Natural killer cell (primary cell): ENCODE measurements at places on chromosomes 2 and 18. TPM values are rescaled to one million over a fixed set of nuclear protein-coding genes. Genes with fewer than 3 reads are reported as not detected.

DNA sequence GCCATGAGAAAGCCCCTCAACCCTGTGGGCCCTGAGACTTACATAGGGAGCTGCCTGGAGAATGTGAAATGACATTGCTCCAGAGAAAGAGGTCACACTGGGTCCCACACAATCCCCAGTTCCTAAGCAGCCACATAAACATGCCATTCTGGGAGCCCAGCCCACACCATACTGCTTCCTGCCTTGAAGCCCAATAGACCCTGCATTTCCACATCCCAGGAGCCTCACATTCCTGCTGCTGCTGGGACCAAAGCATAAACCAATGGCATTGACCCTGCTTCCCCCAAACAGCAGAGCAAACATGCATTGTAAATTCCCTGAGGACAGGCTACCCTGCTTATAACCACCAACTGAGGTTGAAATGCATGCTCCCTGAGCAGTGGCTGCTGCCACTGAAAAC lies 1117.6 kb upstream of the SLC39A10 start:
- no peak for DNase-seq

DNA sequence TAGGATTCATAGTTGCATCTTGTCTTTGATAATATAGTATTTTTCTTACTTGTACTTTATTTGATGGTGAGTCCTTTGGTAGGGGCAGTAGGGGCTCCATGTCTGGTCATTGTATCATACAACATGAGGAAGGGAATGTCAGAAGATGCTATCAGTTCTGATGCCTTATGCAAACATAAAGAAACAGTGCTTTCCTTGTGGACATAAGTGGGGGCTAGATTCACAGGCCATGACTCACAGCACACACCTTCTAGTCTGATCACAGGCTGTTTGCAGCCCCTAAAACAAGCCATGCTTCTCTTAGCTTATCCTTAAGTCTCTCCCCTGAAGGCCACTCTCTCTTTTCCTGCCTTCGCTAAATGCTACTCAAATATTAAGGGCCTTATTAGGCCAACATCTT lies 10.7 kb upstream of the SLC14A1 start:
- DNase-seq, result no peak

Gene SNTG2
- total RNA-seq, result not detected

DNA sequence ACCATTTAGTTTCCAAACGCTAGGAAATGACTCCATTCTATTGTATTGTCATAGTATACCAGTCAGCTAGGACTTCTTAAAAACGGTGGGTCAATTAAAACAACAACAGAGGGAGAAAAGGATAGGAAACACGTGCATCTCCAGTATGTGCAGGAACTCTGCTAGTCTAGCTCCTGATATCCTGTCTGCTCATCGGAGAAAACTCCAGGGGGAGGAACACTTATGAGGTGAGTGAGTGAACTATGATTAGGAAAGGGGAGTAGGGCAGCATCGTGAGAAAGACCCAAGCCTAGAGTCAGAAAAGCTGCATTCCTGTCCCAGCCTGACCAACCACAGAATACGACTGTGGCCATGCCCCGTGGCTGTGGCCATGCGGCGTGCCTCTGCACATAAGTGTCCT lies 34.2 kb downstream of the DTNB start:
- no peak for DNase-seq

Gene SLC9A4
- total RNA-seq, result 0.19 TPM

- no peak for DNase-seq
Observed at GRCh38 chr2:146981921-146982320, 862.9 kb upstream of the ACVR2A start.

Gene AQP12A
- not detected for total RNA-seq

GRCh38 chr2:126534478-126534877 lies 121.5 kb upstream of the GYPC start:
- no peak for DNase-seq

GRCh38 chr2:42834161-42834560 lies 41.8 kb upstream of the HAAO start:
- DNase-seq, result no peak

Gene VWC2L
- not detected for total RNA-seq

- DNase-seq, result no peak
Observed at GRCh38 chr2:29916571-29916970, 4.8 kb downstream of the ALK start.

DNA sequence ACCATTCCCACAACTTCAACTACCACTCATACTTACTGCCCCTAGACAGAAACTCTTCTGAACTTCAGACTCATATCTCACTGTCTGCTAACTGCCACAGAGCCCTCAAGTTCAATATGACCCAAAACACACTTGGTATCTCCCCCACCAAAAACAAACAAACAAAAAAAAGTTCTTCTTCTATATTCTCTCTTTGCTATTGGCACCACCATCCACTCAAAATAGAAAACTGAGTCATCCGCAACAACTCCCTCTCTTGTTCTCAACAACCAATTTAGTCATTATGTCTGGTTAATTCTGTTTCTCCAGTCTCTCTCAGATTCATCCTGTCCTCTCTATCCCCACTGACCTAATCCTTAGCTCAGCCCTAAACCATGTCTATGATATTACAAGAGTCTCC lies 7.2 kb upstream of the DCTN1 start:
- no peak for DNase-seq

Gene UPP2
- total RNA-seq, result not detected

GRCh38 chr18:12703096-12703567 lies 290 bp downstream of the PSMG2 start:
- DNase-seq, result no peak

- DNase-seq, result no peak
Observed at GRCh38 chr18:79953971-79954651, 2.7 kb upstream of the SLC66A2 start.

Gene EFEMP1
- total RNA-seq, result not detected

DNA sequence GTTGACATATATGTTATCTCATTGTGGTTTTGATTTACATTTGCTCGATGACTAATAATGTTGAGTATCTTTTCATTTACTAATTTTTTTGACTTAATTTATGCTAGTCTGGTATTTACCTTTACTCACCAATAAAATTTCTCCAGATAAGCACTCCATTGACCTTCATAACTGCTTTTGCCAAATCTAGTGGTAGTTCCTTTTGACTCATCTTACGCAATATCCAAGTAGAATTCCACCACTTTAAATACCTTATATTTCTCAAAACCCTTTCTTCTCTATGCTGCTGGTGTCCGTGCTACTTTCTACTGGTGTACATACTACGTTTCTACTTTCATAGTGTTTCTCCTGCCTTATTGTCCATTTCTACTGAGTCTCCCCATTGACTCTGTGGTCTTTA lies 407.6 kb upstream of the SPHKAP start:
- DNase-seq, result no peak

- no peak for DNase-seq
Observed at GRCh38 chr18:13437034-13437433, 218.5 kb downstream of the LDLRAD4 start.
